Upper lobe of right lung (tissue), 1 donor: ENCODE measurements at places on chromosomes 16 and 17. TPM values are rescaled to one million over a fixed set of nuclear protein-coding genes. Genes with fewer than 3 reads are reported as not detected.

- DNase-seq: peak; percentile 40
Observed at GRCh38 chr16:86630471-86630870, 52.1 kb downstream of the FOXL1 start.

GRCh38 chr16:23252310-23252709 lies 49.8 kb upstream of the SCNN1B start:
- no peak for DNase-seq

- DNase-seq: no peak
Observed at GRCh38 chr16:4623593-4623992, 1.0 kb upstream of the MGRN1 start.

DNA sequence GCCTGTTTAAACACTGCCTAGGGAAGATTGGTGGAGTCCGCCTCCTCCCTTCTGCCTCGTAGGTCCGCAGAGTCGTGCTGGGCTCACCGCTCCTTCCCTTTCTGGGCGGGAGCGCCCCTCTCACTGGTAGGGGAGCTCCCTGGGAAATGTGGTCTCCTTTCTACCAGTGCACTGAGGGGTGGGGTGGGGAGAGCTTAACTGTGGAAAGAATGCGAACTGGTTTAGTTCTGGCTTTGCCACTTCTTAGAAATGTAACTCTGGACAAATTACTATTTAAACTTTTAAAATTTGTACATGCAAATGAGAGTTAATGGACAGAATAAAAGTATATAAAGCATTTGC lies 105.7 kb downstream of the RPTOR start:
- no peak for DNase-seq

DNA sequence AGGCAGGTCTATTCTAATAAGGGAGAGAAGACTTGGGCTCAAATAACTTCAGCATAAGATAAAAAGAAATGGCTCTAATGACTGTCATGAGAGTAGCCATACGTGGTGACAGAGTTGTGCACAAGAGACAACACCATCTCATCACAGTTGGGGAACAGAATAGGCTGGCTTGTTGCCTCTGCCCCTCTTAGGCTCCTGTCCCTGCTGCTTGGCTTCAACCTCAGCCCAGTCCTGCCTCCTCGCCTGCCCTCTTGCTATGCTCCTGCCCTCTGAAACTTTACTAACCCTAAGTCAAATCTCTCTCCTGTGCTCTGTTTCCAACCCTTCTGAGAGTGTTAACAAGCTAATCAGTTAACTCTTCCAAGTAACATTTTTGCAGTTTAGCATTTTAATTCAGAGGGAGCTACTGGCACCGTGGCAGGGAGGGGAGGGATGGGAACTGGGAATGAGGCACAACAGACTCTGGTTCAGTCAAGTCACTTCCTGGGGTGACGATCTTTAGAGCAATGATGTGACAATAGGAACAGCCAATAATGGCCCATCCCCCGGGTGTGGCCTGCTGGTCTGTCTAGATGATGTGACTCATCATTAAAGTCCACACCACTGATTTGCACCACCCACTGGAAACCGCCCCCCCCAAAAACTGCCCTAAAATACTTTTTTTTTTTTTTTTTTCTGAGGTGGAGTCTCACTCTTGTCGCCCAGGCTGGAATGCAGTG lies 35.5 kb downstream of the DNAH17 start:
- DNase-seq: peak; percentile 18

- DNase-seq: no peak
Observed at GRCh38 chr16:9297437-9298113, 206.1 kb downstream of the HAPSTR1 start.

DNA sequence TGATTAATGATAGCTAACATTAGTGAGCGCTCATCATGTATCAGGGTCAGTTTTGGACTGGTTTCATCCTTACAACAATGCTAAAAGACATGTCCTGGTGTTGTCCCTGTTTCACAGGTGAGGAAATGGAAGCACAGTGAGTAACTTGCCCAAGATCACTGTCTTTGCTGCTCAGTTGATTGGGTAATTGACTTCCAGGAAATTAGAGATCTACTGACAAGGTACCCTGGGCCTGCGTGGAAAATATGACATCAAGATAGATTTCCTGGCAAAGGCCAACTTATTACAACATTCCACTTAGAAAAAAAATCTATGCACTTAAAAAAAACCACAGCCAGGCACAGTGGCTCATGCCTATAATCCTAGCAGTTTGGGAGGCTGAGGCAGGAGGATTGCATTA lies 96.3 kb downstream of the CYLD start:
- DNase-seq: no peak

DNA sequence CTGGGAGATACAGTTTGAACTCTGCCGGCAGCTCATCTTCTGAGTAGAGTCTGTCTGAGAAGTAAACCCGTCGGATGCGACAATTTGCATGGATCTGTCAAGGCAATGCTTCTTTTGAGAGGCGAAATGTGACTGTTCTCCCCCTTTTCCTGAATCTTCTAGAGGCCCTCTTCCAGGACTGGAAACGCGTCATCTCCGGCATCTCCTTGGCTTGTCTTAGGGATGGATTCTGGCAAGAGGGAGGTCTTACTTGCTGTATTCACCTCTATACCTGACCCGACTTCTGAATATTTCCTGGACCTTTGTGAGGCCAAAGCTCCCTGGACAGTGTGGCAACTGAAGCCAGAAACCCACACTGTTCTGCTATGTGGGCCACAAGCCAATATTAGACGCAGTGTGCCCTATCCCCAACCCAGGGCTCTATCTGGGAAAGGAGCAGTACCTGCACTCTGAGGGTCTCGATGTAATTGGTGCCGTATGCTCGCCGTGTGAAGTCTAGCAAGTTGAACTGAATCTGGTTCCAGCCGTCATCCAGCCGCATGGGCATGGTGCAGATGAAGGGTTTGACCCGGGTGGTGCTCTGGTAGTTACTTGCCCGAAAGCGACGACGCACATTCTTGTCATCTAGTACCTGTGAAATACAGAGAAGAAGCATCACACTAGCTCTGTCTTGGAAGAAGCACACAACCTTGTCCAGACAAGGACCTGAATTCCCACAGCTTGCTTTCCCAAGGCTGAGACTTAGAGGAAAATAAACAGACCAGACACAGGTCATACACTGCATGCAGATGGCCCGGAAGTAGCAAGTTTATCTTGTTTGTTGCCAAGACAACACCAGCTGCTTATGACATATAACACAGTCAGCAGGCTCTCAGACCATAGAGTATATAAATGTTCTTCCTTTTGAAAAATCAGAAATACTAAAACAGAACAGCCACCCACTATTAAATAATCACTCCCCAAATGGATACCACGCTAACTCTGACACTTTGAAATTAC lies 14.1 kb downstream of the CFAP20 start:
- DNase-seq: no peak

- peak; percentile 75 for DNase-seq
Observed at GRCh38 chr17:29615048-29615385, 7.7 kb downstream of the CORO6 start.

DNA sequence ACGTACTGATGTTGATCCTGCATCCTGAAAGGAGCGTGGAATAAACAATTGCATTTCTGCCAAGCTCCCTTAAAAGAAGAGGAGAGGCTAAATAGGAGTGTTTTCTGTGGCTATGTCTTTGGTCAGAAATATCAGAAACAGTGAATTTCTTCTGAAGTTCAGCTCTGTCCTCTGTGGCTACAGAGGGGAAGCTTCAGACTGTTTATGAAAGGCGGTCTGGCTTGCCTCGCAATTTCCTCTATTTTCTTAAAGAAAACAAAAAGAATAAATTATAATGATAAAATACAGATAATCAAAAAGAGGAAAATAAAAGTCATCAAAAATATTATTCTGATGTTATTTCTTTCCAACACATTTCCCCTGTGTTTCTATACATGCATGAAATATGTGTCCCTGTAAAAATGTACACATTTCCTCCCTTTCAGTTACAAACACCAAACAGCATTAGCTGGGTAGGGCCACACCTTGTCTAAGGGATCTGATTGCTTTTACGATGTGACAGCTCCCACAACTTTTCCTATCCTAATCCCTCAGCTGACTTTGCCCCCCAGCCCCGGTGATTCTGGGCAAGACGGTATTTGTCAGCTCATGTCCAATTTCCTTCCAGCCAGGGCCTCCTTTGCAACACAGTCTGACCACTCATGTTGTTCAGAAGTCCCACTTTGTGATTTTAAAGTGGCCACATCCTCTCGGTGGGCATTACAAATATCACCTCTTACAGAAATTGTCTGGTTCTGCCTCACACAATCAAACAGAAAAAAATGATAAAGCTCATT lies 439.0 kb downstream of the HS3ST3B1 start:
- DNase-seq: no peak

DNA sequence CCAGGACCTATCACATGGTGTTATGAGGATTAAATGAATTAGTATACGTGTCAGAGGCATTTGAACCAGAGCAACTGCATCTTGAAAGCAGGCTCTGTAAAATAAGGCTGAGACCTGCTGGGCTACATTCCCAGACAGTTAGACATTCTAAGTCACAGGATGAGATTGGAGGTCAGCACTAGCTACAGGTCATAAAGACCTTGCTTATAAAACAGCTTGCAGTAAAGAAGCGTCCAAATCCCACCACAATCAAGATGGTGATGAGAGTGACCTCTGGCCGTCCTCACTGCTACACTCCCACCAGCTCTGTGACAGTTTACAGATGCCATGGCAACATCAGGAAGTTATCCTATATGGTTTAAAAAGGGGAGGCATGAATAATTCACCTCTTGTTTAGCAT lies 71.8 kb downstream of the IRF8 start:
- DNase-seq: no peak

The SLC38A8 gene
- total RNA-seq: not detected

The PCGF2 gene
- 59.1 TPM for total RNA-seq

The CNTNAP4 gene
- not detected for total RNA-seq

The AFMID gene
- total RNA-seq: 32.5 TPM

The PIMREG gene
- 0.26 TPM for total RNA-seq

The CLEC18A gene
- 2.0 TPM for total RNA-seq
